GM04503 (cell line): ENCODE measurements at places on chromosomes 7 and 10.
A peak's percentile ranks its signal among the peaks of the same experiment; 100 is the strongest.

GRCh38 chr10:68576118-68576517 lies 16.0 kb downstream of the TET1 start:
- DNase-seq = no peak

GRCh38 chr7:26319636-26320035 lies 28.0 kb downstream of the SNX10 start:
- DNase-seq = no peak

GRCh38 chr7:108331971-108332370 lies 124.3 kb downstream of the NRCAM start:
- no peak for DNase-seq

GRCh38 chr10:48573045-48573444 lies 31.8 kb downstream of the ARHGAP22 start:
- no peak for DNase-seq

- no peak for DNase-seq
Observed at GRCh38 chr7:140229591-140230515, 53.1 kb upstream of the KDM7A start.

- DNase-seq = peak; percentile 98
Observed at GRCh38 chr7:28041508-28042314, 138.9 kb downstream of the JAZF1 start.

GRCh38 chr10:102675011-102675665 lies 30.9 kb downstream of the TRIM8 start:
- DNase-seq = no peak

DNA sequence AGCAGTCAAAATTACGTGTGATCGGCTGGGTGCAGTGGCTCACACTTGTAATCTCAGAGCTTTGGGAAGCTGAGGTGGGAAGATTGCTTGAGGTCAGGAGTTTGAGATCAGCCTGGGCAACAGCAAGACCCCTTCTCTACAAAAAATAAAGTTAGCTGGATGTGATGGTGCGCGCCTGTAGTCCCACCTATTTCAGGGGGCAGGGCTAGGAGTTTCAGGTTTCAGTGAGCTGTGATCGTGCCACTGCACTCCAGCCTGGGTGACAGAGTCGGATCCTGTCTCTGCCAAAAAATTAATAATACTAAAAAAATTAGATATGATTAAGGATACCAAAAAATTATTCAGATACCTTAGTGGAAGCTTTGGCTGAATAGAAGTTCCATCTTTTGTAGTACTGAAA lies 136.4 kb downstream of the SDK1 start:
- no peak for DNase-seq

- peak; percentile 45 for DNase-seq
Observed at GRCh38 chr7:26156451-26157420, 4.7 kb downstream of the NFE2L3 start.

GRCh38 chr10:125721035-125721434 lies 1.5 kb downstream of the EDRF1 start:
- DNase-seq = no peak

DNA sequence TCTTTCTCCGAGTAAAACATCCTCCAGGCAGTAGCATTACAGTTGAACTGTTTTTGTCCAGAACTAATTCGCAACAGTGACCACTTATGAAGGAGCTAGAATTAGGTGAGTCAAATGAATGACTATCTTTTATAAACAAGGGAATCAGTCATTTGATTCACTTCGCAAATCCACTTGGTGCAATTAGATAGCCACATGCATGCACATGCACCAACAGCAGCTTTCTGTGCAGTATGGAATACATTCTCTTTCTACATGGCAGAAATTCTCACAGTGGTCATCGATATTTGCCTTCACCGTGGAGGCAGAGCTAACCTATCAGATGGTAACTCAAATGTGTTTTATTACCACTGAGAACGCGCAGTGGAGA lies 118.8 kb downstream of the CDK6 start:
- no peak for DNase-seq

- no peak for DNase-seq
Observed at GRCh38 chr10:47359626-47360418, 11.7 kb downstream of the RBP3 start.

DNA sequence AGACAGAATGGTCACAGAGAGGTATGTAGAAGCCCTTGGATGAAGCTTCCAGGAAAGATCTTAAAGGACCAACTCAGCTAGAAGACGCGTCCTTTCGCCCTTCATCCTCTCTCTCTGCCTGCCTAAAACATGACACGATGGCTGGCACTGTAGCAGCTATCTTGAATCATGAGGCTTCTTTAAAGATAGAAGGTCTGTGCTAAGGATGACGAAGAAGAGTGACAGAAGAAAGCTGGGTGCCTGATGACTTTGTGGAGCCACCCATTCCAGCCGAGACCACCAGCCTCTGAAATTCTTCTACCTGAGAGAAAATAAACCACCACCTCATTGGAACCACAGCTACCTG lies 25.5 kb downstream of the WDR86 start:
- DNase-seq = no peak

GRCh38 chr7:158973440-158973839 lies 117.1 kb downstream of the DYNC2I1 start:
- no peak for DNase-seq

DNA sequence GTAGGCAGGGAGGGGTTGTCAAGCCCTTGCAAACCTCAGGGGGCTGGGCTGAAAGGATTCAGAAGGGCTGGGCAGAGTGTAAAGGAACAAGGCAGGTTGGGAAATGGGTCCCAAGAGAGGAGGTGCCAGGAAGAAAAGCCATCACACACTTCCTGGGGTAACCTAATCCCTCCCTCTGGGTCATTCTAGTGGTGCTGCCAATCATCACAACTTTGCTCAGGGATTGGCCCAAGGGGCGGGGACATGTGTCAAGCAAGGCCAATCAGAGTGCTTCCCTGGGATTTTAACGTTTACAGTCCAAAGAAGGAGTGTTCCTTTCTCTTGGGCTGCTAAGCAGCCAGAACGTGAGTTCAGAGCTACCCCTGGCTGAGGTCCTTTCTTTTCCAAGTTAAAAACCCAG lies 57.1 kb upstream of the NPTX2 start:
- no peak for DNase-seq

DNA sequence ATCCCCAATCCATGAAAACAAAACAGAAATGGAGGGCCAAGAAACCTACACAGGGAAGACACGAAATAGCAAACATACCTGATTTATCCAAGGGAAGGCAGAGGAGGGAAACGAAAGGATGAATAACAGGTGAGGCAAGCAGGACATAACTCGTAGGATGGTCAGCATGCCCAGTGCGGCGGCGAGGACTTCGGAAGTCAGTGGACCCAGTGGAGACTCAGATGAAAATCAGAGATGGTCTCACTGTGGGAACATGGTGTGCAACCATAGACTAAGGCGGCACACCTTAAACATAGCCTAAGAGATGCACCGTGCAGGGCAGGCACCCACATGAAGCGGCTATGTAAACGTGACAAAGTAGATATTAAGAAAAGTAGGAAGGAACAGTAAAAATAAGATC lies 157.5 kb downstream of the MGMT start:
- no peak for DNase-seq

DNA sequence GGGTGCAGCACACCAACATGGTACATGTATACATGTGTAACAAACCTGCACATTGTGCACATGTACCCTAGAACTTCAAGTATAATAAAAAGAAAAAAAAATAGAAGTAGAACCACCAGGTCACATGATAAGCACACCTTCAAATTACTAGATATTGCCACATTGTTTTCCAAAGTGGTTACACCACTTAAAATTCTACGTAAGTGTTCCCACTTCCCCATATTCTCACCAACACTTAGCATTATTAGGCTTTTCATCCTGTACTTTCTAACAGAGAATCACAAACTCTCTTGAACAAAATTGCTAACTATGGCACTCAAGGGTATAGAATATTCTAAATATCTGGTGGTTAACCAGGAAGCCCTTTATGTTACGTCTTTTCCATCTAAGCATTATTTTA lies 22.6 kb downstream of the SH3PXD2A start:
- DNase-seq = no peak

DNA sequence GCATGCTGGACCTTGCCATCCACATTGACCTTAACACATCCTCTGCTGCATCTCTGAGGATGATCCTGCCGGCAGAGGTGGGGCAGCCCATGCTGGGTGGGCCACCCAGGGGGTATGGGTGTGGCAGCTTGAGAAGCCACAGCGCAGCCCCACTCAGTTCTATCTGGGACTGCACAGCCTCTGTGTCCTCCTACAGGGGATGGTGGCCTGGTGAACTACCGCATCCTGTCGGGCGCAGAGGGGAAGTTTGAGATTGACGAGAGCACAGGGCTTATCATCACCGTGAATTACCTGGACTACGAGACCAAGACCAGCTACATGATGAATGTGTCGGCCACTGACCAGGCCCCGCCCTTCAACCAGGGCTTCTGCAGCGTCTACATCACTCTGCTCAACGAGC lies 12.2 kb upstream of the C10orf105 start:
- DNase-seq = no peak

- DNase-seq = no peak
Observed at GRCh38 chr7:112566442-112567324, 85.9 kb downstream of the LSMEM1 start.

- peak; percentile 85 for DNase-seq
Observed at GRCh38 chr10:21315645-21316220, 209.7 kb downstream of the SKIDA1 start.

DNA sequence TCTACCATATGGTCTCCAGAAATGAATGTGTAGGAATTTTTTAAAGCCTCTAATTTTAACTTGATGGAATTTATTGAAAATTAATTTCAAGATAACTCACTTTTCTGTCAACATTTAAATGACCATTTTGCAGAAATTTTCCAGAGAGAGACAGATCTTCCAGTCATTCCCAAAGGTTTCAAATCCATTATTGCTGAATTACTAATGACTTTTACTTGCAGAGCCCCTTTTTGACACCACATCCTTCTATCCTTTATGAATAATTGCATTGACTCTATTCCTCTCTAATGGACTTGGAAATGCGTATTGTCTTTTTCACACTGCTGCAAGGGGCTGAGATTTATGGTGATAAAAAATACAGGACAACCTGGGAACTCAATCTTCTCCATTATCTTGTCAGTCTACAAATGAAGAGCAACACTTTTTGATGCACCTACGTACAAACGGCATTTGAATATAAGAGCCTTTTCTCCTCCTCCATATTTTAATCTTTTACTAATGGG lies 42.7 kb downstream of the CUBN start:
- no peak for DNase-seq

GRCh38 chr10:7787150-7787856 lies 490 bp downstream of the KIN start:
- no peak for DNase-seq

- peak; percentile 42 for DNase-seq
Observed at GRCh38 chr10:3451516-3452172, 279.1 kb upstream of the PITRM1 start.

DNA sequence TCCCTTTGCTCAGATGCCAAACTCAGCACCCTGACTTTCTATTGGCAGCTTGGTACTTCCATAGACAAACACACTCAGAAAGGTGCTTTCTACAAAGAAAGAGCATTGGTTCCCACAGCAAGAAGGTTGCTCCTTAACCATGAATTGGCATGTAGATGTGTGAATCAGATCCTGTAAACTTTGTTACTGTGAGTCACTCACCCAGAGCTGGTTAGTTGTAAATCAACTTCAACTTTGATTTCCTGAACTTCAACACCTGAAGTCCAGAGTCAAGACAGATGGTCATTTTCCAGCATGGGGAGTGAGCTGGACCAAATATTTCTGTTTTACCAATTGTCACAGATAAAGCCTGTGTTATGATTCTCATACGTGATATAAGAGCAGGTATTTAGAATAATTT lies 797.2 kb downstream of the TNS3 start:
- no peak for DNase-seq

GRCh38 chr10:49272251-49273081 lies 26.5 kb upstream of the C10orf71 start:
- DNase-seq = peak; percentile 22

DNA sequence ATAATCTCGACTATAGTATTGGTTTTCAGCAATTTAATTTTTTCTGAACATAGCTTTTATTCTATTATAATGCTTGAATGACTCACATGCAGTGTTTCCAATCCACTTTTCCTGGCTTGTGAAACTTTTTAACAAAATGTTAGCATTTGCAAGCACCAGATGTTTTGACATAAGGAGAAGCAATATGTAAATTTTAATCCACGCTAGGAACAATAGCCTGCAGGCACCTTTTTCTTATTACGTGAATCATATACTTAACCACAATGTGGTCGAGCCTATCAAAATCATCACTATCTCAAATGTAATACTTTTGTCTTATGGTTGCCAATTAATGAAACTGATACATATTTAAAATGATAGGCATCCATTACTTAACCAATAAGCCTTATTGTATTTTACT lies 97.1 kb downstream of the TFEC start:
- no peak for DNase-seq

DNA sequence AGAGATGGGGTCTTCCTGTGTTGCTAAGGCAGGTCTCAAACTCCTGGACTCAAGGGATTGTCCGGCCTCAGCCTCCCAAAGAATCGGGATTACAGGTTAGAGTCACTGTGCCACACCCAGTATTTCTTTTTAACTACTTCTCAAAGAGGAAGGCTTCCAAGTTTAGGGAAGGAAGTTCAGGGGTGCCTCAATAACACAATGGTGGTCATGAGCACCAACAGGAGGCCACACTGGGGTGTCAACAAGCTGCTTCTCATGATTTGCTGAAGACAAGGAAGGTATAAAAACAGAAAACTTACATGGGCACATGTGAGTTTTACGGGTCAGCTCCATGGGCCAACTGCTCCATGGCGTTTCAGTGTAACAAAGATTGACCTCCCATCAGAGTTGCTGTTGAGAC lies 160.5 kb downstream of the TNS3 start:
- no peak for DNase-seq

DNA sequence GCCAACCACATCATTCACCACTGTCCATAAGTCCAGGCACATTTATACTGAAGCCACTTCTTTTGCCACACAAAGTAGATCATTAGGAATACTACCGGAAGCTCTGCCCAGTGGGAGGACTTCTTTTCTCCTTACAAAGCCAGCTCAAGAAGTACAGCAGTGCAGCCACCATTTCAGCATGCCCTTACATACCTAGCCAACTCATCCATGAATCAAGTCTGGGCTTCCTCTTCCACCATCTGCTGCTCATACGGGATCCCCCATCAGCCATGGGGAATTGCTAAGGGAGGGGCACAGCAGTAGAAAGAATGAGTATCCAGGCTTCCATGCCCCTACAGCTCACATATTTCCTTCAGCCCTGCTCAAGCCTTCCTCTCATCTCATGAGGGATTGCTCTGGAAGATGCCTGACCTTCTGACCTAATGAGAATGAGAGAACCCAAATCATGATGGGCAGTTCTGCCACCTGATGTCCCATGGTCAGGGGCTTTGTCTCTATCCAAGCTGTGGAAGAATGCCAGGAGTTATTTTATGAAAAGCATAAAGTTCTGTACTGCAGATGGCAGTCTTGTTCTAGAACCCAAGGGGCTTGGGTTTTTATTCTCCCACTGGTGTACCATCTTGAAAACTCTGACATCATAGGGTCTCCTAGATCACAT lies 39.5 kb downstream of the ACSM6 start:
- DNase-seq = no peak

- DNase-seq = no peak
Observed at GRCh38 chr7:123879628-123880027, 34.7 kb downstream of the HYAL4 start.
